HAP-1 (cell line): ENCODE measurements at places on chromosomes 4 and X.

DNA sequence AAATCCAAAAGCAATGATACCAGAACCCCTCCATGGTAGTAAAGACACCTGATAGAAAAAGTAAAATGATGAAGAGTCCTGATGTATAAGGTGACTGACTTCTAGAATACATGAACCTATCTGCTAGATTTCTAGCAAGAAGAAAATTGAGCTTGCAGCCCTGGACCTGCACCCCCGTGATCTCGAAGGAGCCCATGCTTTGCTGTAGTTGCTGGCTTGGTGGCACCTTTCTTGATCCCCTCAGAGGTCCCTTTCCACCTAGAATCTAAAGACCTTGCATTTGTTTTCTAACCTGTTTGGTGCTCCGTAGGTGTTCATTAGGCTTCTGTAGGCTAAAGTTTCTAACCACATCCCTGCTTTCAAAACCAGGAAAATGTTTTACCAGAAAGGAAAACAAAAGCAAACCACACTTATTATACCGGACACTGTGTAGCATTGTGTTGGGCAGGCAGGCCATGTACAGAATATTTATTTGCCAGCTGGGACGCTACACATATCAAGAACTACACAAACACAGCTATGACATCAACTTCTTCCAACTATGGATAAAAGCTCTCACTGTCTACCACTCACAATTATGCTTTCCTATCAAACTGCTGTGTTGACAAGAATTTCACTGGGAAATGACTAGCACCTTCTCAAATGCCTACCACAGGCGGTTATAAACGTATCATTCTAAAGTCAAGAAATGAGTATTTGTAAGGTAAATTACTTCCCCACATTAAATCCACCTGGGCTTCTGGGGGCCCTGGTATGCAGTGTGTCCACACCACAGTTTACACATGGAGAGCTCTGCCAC lies 316.2 kb downstream of the UNC5C start:
- DNase-seq, result no peak

- DNase-seq, result peak; percentile 18
These were observed 180.8 kb upstream of the BCOR start for GRCh38 chrX:40278340-40279090.

- no peak for DNase-seq
These were observed 483.6 kb downstream of the GABRG1 start for GRCh38 chr4:45640281-45640680.

DNA sequence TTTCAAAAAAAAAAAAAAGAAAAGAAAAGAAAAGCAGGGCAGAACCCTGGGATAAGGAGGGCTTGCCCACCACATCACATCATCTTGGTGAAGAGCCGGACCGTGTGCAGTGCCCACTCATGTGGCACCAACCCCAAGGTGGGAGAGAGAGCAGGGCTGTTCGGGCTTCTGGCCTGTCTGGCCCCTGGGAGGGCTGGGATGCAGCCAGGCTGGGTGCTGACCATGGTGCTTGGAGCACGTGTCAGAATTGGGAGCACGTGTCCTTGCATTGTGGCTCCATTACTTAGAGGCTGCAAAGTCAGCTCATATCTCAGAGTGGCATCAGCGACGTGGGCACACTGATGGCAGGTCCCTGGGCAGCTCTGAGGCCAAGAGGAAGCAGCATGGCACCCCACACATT lies 100.9 kb upstream of the AFAP1 start:
- DNase-seq, result no peak

- DNase-seq, result peak; percentile 92
These were observed at the start of gene AADAT for GRCh38 chr4:170089668-170090351. Gene AADAT (minus strand): TSS chr4:170089956. CDS start chr4:170089690, 266 bp downstream.

DNA sequence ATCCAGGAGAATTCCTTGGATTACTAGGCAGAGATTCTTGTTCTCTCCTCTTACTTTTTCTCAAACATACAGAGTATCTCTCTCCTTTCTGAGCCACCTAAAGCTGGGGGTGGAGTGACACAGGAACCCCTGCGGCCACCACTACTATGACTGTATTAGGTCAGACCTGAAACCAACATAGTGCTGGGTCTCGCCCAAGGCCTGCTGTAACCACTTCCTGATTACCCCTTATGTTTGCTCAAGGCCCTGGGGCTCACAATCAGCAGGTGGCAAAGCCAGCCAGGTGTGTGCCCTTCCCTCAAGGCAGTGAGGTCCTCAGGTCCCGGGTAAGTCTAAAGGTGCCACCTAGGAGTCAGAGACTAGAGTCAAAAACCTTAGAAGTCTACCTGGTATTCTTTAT lies 166.4 kb downstream of the PARM1 start:
- no peak for DNase-seq

GRCh38 chr4:76311896-76312331 lies 5.4 kb downstream of the STBD1 start:
- no peak for DNase-seq

DNA sequence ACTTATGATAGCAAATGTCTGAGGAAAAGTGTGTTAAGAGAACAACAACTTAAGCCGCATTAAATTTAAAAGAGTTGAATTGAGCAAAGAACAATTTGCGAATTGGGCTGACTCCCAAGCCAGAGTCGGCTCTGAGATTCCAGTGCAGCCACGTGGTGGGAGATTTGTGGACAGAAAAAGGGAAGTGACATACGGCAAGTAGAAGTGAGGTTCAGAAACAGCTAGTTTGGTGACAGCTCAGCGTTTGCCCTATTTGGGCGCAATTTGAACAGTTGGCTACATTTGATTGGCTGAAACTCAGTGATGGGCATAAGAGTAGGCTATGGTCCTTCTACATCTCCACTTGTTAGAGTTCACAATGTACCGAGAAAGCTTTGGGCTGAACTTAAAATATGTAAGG lies 124.0 kb downstream of the PRKX start:
- no peak for DNase-seq

GRCh38 chrX:97159916-97160800 lies 276.4 kb downstream of the RPA4 start:
- peak; percentile 49 for DNase-seq

DNA sequence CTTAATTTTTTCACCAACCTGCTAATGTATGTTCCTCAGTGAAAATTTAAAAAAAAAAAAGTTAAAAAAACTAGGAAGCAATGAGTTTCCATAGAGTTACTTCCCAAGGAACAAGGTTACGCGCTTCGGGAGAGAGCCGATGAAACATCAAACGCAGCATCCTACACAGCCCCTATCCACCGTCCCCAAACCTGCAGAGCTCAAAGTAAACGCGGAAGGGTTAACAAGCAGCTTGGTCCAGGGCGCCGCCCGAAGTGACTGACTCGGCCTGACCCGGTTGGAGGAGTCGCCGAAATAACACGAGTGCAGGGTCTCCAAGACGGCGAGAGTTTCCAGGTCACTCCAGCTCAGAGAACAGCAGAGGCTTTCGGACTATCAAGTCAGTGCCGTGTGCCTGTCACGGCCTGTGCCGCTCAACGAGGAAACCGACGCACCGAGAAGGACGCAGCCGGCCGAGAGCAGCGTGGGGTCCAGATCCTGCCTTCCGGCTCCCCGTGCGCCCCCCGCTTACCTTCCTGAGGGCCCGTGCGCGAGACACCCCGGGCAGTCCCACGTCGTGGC lies 512 bp downstream of the NOP14 start:
- DNase-seq, result no peak

DNA sequence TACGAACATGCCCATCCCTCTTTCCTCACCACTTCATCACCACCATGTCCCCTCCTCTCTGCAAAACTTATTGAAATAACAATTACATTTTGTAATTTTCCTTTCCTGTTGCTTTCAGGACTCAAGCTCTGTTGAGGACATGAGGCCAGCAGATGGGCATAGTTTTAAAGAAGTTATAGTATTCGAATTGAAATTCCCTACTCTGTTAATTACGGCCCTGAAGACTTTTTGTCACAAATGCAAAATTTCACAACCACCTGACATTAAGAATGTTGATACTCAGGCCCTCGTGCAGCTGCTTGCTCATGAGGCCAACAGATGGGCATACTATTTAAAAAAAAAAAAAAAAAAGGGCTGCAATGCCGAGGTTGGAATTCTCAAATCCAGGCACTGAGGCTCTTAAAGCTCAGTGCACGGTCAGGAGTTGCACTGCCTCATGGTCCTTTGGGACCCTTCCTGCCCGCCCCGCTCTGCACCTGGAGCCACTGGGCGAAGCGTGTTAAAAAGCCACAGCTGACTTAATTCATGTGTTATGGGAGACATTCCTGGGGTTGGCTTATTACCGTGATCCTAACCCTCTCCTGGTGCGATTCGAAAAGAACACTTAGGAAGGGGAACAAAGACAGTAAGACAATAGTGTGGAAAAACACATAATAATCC lies 34.2 kb upstream of the FAT1 start:
- no peak for DNase-seq

GRCh38 chr4:90349636-90350035 lies 222.4 kb downstream of the CCSER1 start:
- DNase-seq, result no peak

GRCh38 chr4:84825701-84826341 lies 140.7 kb downstream of the WDFY3 start:
- no peak for DNase-seq

GRCh38 chr4:99927566-99927965 lies 18.9 kb downstream of the DNAJB14 start:
- DNase-seq, result no peak

DNA sequence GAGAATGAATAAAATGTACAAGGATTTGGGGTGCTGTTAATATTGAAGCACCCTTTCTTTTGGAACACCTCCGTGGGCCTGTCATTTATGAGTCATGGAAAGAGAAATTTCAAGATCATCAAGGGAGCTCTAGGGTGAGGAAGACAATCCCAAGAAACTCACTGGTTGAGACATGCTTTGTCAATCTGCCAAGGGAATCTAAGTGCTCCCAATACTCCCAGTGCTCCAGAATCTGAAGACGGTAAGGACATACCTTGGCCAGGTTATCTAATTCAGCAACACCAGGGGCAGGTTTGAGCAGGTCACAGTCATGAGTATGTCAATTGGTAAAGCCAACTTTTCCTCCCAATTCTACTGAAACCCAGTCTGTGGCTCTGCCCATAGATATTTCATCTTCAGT lies 556.4 kb upstream of the CPEB2 start:
- DNase-seq, result no peak

- no peak for DNase-seq
These were observed 76.6 kb downstream of the PTPN13 start for GRCh38 chr4:86670756-86671155.

GRCh38 chr4:142287371-142287770 lies 558.7 kb downstream of the INPP4B start:
- DNase-seq, result no peak

GRCh38 chr4:704198-704891 lies 1.3 kb upstream of the PCGF3 start:
- no peak for DNase-seq

GRCh38 chr4:52983563-52984303 lies 121.6 kb downstream of the RASL11B start:
- DNase-seq, result peak; percentile 64
